ENCODE measurements at places on chromosomes 12 and 14. TPM values are rescaled to one million over a fixed set of nuclear protein-coding genes. Genes with fewer than 3 reads are reported as not detected.

- no peak for DNase-seq
Measured at GRCh38 chr12:114440270-114441038, 34.5 kb upstream of the TBX5 start.

The MMP17 gene
- not detected for total RNA-seq

GRCh38 chr14:65639216-65639615, 226.7 kb downstream of the FUT8 start:
- no peak for DNase-seq

The DPF3 gene
- 3.2 TPM for total RNA-seq
